Activated naive CD4-positive, alpha-beta T cell treated with anti-CD3 and anti-CD28 coated beads for 36 hours (primary cell): ENCODE measurements at places on chromosomes 1 and 21. TPM values are rescaled to one million over a fixed set of nuclear protein-coding genes. Genes with fewer than 3 reads are reported as not detected.

The SHE gene
- total RNA-seq = not detected

DNA sequence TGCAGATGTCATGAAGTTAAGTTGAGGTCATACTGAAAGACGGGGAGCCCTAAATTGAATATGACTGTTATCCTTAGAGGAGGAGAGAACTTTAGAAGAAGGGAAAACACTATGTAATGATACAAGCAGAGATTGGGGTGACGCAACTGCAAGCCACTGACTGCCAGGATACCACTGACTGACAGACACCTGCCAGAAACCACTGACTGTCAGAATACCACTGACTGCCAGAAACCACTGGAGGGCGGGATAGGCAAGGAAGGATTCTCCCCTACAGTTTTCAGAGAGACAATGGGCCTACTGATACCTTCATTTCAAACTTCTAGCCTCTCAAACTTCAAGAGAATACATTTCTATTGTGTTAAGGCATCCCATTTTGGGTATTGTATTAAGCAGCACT lies 388.7 kb downstream of the USH2A start:
- H3K27ac ChIP-seq = no peak overlapping the region
- H3K4me3 ChIP-seq = no peak overlapping the region

DNA sequence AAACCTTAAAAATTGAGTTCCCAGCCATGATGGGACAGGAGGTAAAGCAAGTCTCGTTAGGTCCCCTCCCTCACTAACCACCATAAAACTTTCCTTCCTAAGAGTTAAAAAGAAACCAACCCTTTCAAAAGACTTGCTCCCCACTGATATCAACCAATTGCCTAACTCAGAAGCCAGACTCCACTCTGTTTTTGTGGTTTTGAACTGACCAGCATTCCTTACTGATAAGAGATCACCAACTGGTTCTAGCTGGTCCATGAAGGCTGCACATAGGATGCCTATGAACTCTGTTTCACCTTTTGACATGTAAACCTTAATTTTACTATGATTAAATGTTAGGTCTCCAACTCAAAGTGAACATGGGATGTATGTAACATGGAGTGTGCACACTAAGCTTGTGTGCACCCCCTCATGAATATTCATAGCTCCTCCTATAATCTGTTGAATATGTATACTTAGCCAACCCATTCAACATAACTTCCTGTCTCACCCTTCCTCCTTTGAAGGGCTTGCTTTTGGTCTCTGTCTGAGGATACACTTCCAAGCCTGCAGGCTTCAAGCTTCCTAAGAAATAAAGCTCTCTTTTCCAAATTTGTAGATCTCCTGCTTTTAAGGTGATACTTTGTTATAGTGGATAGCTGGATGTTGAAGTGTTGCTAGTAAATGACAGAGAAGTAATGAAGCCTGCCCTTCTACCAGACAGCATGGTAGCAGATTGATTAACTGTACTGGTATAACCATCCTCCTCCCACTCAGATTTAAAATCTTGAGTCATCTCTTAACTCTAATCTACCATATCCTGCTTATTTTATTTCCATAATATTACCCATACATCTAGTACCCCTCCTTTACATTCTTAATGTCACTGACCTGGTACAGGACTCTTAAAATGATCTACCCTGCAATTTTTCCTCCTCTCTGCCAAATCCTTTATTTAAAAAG lies 95.6 kb downstream of the ZNF644 start:
- no peak for DNase-seq
- H3K27me3 ChIP-seq = no peaks in the 10 kb centered on the region

The KCNJ9 gene
- not detected for total RNA-seq

The LRRIQ3 gene
- total RNA-seq = 1.1 TPM

The CLEC20A gene
- not detected for total RNA-seq

GRCh38 chr1:177126267-177126666 lies 38.2 kb downstream of the ASTN1 start:
- no peaks in the 10 kb centered on the region for H3K4me1 ChIP-seq
- no peaks in the 10 kb centered on the region for H3K27me3 ChIP-seq
- no peaks in the 10 kb centered on the region for H3K36me3 ChIP-seq
- no peak overlapping the region for H3K4me3 ChIP-seq

DNA sequence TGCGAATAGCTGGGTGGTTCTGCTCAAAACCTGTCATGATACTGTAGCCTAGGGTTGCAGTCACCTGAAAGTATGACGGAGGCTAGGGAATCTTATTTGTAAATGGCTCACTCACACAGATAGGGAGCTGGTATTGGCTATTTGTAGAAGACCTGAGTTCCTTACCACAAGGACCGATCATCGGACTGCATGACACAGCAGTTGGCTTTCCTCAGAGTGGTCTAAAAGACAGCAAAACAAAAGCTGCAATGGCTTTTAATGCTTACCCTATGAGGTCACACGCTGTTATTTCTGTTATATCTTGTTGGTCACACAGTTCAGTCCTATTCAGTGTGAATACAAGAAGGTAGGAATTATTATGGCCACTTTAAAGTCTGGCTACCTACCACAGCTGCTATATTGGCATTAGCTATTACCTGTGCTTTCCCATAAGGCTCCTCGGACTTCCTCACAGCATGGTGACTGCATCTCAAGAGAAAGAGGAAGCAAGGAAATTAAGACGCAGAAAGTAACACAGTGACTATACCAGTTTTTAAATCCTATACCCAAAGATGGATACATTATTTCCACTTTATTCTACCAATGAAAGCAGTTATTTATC lies 68.4 kb upstream of the LRRC7 start:
- H3K27me3 ChIP-seq = no peaks in the 10 kb centered on the region
- no peak overlapping the region for H3K27ac ChIP-seq
- no peak overlapping the region for H3K4me3 ChIP-seq
- H3K4me1 ChIP-seq = no peaks in the 10 kb centered on the region
- no peaks in the 10 kb centered on the region for H3K36me3 ChIP-seq

GRCh38 chr1:212952641-212952976 lies 2.3 kb downstream of the VASH2 start:
- H3K4me3 ChIP-seq = no peak overlapping the region
- peaks cover 8% of the 10 kb centered on the region for H3K4me1 ChIP-seq
- H3K27me3 ChIP-seq = peaks cover 50% of the 10 kb centered on the region
- no peak for DNase-seq

- no peak for DNase-seq
- no peaks in the 10 kb centered on the region for H3K36me3 ChIP-seq
- peaks cover 30% of the 10 kb centered on the region for H3K4me1 ChIP-seq
- no peak overlapping the region for H3K27ac ChIP-seq
- no peaks in the 10 kb centered on the region for H3K27me3 ChIP-seq
Observed at GRCh38 chr1:40806240-40806639, 22.7 kb downstream of the KCNQ4 start.

GRCh38 chr1:3316340-3316943 lies 138.0 kb upstream of the ARHGEF16 start:
- H3K4me1 ChIP-seq = peaks cover 24% of the 10 kb centered on the region
- H3K36me3 ChIP-seq = no peaks in the 10 kb centered on the region
- H3K4me3 ChIP-seq = no peak overlapping the region
- H3K27ac ChIP-seq = peak overlapping the region; percentile 90

The TMPRSS2 gene
- not detected for total RNA-seq

- no peak overlapping the region for H3K4me3 ChIP-seq
- no peaks in the 10 kb centered on the region for H3K36me3 ChIP-seq
- H3K4me1 ChIP-seq = no peaks in the 10 kb centered on the region
- no peaks in the 10 kb centered on the region for H3K27me3 ChIP-seq
Observed at GRCh38 chr1:195721210-195721971, 886.8 kb downstream of the KCNT2 start.

GRCh38 chr1:150235294-150235851 lies 539 bp downstream of the ANP32E start:
- peak; percentile 37 for DNase-seq
- peaks cover 21% of the 10 kb centered on the region for H3K4me1 ChIP-seq
- no peaks in the 10 kb centered on the region for H3K27me3 ChIP-seq
- no peak overlapping the region for H3K4me3 ChIP-seq

DNA sequence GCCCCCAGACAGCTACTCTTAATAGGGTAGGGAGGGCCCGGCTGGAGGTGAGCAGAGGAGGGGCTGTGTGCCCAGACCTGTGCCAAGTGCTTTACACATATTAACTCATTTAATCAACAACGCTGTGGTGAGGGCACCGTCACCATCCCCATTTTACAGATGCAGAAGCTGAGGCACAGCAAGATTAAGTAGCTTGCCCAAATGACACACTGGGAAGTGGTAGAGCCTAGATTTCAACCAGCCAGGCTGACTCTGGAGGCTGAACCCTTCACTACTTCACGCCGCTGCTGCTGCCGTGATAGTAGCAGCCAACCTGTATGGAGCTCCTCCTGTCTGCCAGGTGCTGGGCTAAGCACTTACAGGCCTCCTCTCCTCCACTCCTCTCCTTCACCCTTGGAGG lies 127.2 kb downstream of the PTPRU start:
- no peak for DNase-seq
- H3K4me1 ChIP-seq = no peaks in the 10 kb centered on the region
- H3K27ac ChIP-seq = no peak overlapping the region
- H3K4me3 ChIP-seq = no peak overlapping the region
- peaks cover 17% of the 10 kb centered on the region for H3K27me3 ChIP-seq

GRCh38 chr1:238469146-238469631 lies 578.5 kb upstream of the ZP4 start:
- no peak overlapping the region for H3K4me3 ChIP-seq
- no peak for DNase-seq
- H3K27me3 ChIP-seq = no peaks in the 10 kb centered on the region
- H3K27ac ChIP-seq = no peak overlapping the region
- no peaks in the 10 kb centered on the region for H3K4me1 ChIP-seq

DNA sequence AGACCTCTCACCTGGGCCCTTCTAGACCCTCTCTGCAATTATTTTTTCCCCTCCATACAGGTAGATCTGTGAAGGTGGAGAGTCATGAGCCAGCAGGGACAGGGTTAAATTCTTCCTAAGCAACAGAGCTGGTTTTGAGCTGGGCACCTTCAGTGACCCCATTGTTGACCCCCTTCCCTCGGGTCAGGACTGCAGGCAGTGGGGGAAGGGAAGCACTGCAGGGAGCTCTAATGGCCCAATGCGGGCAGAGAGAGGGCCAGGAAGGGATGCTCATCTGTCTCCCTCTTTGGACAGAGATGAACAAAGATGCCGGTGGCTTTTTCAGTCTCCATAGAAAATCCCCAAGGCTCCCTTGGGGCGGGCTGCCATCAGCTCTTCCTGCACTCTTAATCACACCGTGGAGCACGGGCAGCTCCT lies 21.4 kb downstream of the SOX13 start:
- H3K36me3 ChIP-seq = no peaks in the 10 kb centered on the region
- H3K4me1 ChIP-seq = no peaks in the 10 kb centered on the region
- H3K27me3 ChIP-seq = no peaks in the 10 kb centered on the region
- DNase-seq = no peak

- no peaks in the 10 kb centered on the region for H3K4me1 ChIP-seq
- no peak overlapping the region for H3K27ac ChIP-seq
- no peak for DNase-seq
- H3K27me3 ChIP-seq = no peaks in the 10 kb centered on the region
- no peaks in the 10 kb centered on the region for H3K36me3 ChIP-seq
Observed at GRCh38 chr1:6282577-6283270, 21.8 kb upstream of the GPR153 start.

The CDKN2C gene
- total RNA-seq = 14.4 TPM
